Vagina (tissue), 2 donors: ENCODE measurements at places on chromosomes 16 and 17.
A peak's percentile ranks its signal among the peaks of the same experiment; 100 is the strongest.

DNA sequence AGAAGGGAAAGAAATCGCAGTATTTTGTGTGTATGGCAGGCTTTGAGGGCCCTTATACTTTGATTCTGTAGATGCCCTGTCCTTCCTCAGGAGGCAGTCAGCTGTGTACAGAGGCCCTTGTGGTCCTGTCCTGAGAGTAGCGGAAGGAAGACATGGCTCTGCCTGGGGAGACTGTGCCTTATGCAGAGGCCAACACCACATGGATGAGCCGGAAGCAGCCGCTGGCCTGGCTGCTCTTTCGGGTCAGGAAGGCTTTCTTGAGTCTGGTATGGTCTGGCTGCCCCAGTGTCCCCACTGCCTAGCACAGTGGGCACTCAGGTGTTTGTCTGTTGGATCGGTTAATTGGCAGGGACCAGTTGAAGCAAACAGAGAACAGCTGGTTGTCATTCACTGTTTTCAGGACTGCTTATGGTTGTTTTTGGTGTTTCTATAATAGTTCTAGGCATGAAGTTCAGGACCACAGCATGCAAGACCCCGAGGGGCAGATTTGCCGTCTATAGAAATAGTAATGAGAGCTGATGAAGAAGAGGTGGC lies 12.4 kb downstream of the USP10 start:
- DNase-seq: peak; percentile 49

- no peak for DNase-seq
Observed at GRCh38 chr17:8393470-8394231, 4.0 kb downstream of the RNF222 start.

DNA sequence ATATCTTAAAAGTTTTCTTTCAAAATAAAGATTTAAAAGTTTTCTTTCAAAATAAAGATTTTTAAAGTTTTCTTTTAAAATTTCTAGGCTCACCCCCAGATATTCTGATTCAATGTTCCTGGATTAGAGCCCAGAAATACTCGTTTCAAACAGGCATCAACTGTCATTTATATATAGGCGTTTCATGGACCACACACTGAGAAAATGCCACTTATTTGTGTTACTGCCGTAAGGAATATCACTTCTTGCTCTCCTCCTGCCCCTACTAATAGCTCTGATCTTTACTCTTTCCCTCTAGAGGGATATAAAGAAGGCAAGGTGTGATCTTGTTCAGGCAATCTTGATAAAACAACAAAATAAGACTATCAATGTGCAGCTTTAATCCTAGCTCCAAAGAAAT lies 1324.1 kb downstream of the CDH8 start:
- DNase-seq: no peak

DNA sequence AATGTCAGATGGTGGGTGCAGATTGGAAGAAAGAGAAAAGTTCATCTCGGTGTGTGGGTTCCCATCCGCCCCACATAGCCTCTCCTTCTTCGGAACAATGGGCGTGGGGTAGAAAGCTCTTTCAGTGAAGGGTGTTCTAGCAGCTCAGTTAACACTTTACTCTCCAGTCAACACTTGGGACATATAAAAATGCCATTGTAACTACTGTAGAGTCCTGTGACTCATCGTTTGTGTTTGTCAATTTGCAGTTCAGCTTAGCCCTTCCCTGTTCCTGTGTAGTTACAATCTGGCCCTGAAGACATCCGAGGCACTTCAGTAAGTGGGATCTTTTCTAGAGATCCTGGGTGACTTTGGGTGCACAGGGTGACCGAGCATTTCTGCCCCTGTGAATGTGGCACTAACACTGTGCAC lies 11.5 kb upstream of the CLEC18C start:
- DNase-seq: peak; percentile 47

GRCh38 chr17:78944956-78945355 lies 19.8 kb upstream of the TIMP2 start:
- no peak for DNase-seq

DNA sequence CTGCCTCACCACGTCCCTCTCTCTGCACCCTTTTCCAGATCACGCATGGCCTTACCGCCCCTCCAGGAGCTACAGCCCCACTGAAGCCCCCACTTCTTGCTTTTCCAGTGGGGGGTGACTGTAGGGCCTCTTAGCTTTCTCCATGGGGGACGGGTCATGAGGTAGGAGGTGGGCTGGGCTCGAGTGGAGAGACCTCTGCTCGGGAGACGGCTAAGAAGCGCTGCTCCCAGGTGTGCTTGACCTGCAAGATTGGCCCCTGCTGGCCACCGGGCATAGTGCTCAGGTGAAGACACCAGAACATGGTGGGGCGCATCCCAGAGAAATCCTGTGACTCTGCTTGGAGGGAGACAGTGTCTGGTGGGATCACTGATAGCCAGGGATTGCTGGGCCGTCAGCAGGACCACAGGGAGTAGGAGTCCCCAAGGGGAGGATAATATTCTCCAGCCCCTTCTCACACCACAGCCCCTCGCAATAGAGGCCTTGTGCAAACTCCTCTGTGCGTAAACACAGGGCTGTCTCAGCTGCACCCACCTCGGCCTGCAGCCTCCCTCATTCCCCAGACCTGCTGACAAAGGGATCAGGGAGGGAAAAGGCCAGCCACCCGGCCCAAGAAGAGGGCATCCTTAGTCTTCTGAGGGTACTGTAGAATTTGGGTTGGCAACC lies 8.9 kb upstream of the GALK1 start:
- DNase-seq: no peak

GRCh38 chr16:63185235-63185780 lies 1149.1 kb upstream of the CDH8 start:
- no peak for DNase-seq

DNA sequence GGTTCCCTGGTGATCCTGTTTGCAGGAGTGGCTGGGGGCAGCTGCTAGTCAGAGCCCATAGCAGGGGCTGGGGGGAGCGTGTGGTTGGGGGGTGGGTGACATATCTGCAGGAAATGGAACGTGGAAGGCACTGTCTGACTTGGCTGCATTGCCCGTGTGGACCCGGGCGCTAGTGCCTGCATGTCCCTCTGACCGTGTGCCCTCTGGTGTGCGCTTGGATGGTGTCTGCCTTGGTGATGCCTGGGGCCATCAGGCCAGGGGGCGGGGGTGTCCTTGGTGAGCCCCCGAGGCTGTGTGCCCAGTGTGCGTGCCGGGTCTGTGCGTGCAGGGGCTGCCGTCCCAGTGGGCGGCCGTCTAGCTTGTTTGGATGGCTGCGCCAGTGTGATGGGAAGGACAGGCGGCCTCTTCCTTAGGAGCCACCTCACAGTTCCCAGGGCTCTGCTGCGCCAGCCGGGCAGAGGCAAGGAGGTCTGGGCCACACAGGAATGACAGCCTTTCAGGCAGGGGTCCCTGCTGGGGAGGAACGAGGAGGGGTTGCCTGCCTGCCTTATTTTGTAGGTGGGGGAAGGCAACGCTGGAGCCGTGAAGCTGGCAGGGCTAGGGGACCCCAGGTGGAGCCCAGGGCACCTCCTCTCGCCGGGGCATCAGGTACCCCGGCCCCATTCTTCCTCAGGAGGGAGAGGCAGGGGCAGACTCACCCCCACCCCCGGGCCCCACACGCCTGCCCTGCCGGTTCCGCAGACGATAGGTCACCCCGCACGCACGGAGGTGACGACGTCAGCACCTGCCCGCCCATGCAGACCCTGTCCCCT lies 693 bp downstream of the NDRG4 start:
- no peak for DNase-seq

DNA sequence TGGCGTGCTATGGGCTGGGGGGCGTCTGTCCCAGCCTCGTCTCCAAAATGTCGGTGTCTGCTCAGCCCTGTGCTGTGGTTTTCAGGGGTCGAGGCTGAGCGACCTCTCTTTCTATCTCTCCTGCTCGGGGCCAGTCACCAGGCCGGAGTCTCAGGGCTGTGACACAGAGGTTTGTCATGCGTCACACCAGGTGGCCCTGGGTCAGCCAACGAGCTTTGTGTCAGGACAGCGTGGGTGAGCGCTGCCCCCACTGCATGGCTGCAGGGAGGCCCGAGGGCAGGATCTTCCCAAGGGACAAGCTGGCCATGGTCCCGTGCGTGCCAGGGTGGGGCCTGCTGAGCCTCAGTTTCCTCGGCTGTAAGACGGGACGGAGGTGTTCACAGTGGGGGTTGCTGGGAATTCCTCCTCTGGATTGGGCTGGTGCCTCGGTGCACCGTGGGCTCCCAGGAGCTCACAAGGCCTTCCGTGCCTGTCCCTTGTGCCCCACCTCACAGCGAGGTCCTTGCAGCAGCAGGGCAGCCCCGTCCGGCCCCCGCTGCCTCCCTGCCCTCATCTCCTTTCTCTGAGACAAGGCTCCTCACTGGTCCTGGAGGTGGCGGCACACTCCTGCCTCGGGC lies 50.5 kb downstream of the CBFA2T3 start:
- DNase-seq: no peak

DNA sequence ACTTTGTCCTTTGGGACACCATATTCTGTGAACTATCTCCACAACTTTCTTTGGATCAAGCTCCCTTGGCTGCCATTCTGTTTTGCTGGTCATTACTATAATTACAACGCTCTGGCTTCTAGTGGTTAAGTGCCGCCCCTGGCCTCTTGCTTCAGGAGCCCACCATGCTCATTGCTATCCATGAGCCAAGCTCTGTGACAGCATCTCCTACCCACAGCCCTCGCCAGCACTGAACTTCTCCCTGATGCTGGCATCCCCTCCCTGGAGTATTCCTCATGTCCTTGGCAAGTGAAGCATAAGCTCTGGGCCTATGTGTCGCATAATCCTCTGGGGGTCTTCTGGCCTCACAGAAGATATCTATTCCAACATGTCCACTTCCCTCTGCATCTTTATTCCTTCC lies 60.6 kb upstream of the DHX40 start:
- no peak for DNase-seq

DNA sequence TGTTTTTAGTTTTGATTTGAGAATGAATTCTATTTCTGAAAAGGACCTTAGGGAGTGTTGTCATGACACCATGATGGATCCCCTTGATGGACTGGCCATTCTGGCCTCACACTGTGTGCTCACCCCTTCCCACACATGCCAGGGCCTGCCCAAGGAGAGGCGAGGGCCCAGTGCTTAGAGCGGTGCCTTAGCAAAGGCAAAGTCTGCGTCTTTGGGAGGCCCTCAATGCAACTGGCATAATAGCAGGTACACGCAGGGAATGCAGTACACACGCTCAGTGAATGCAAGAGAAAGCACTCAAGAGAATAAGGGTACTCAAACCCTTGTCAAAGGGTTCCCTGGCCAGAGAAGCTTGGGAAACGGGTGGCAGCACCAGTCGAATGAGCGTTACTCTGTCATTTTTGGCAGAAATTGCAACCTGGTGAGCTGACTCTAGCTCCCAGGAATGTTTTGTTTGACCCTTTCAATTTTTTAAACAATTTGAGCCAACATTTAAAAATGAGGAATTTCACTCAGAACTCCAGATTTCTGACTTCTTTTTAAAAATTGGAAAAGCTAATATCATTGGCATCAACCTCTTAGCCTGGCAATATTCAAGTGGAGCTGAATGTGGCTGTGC lies 32.1 kb downstream of the NKD1 start:
- no peak for DNase-seq

- no peak for DNase-seq
Observed at GRCh38 chr16:81515281-81515680, 70.7 kb downstream of the CMIP start.

- DNase-seq: no peak
Observed at GRCh38 chr17:6101706-6102105, 31.5 kb downstream of the WSCD1 start.

DNA sequence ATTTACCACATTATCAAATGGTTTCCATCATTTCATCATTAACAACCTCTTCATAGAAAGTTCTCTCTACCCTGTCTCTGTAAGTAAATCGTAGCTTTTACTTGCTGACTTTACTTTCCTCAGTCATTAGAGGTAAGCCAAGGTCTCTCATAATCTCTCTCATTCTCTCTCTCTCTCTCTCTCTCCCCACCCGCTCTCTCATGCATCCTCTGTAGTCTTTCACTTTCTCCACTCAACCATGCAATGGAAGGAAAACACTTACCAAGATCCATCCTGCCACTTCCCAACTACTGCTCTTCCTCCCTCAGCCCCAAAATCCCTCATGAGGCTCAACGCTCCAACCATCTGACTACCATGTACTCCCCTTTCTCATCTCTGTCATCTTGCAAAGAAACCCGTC lies 6.1 kb downstream of the CEP112 start:
- DNase-seq: no peak

DNA sequence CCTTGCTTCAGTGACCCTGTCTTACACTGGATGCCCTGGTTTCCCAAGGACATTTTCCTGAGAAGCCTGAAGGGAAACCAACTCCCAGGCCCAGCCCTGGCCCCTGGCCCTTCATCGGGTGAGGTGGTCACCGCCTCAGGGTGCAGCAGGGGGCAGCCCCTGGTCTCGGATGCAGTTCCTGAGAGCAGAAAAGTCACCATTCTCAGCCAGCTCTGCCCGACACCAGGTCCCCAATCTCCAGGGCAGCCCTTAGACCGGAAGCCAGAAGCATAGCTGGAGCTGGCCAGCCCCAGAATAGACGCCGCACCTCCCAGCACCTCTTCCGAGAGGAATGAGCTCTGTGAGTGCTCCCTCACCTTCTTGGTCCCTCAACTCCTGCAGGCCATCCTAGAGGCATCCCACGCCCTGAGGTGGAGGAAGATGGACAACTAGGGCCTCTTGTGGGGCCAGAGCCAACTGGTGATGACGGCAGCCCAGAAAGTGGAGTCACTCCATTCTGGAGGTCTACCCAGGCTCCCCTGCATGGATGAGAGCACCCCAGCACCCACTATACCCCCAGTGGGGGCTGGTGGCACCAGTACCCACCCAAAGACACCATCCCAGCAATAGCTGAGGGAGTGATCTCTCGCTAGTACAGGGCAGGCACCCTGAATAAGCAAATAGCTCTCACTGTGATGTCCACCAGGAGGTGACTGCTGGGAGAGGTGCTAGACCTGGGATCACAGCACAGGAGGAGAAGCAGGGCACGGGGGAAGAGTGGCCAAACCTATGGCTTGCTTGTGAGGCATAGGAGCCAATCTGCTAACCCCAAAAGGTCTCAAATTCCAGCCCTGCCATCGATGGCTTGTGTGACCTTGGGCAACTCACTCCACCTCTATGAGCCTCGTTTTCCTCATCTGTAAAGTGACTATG lies 56.2 kb downstream of the TK2 start:
- DNase-seq: no peak

- DNase-seq: no peak
Observed at GRCh38 chr17:57415751-57416207, 159.5 kb downstream of the MSI2 start.

DNA sequence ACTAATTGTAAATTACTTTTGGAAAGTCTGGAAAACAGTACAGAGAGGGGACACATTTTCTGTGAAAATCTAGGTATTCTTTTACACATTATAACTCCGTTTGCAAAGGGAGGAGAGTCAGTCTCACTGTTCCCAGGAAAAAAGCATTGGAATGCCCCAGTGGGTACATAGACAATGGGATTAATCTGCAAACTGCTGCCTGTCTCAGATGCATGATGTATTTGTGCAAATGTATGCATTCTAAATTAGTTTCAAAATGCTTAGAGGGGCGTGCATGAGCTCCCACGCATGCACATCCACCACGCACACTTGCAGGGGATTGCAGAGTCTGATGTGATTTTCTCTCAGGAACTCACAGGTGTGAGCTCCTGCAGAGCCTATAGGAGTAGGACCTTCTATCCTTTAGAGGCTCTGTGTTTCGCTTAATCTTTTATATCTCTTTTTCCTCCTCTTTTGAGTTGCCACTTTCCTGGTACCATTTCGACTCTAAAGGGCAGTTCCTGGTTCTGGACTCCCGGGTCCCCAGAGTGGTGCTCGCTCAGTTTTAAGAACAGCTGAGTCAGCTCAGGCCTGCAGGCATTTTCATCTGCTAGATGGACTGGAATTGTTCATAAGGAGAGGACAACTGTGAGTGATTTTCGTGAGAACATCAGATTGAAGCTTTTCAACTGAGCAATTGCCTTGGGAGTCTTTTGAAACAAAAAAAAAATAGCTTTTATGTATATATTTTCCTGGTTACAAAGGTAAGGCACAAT lies 1.1 kb downstream of the BCO1 start:
- no peak for DNase-seq

- DNase-seq: no peak
Observed at GRCh38 chr17:77613627-77614026, 344.9 kb upstream of the TNRC6C start.
